RWPE2 (cell line): ENCODE measurements at places on chromosomes 6 and 20.

DNA sequence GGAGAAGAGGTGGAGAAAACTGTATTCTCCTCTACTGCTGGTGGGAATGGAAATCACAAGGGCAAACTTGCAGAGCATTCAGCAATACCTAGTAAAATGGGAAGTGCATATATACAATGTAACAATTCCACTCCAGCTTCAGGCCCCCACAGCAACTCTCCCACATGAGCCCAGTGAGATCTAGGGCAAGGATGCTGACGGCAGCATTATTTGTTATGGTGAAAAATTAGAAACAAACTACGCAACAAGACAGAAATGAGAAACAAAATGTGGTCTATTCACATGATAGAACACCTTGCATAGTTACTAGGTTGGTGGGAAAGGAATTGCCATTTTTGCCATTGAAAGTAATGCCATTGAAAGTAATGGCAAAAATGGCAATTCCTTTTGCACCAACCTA, 98.9 kb upstream of the SRSF6 start:
- no peak for DNase-seq

GRCh38 chr6:7975764-7976146, 65.2 kb upstream of the TXNDC5 start:
- no peak for DNase-seq

- no peak for DNase-seq
Observed at GRCh38 chr20:4018023-4018748, 2.8 kb upstream of the RNF24 start.

GRCh38 chr6:84808491-84809061, 44.2 kb upstream of the TBX18 start:
- DNase-seq: no peak

- DNase-seq: no peak
Observed at GRCh38 chr6:3159805-3160781, 2.7 kb upstream of the TUBB2A start.

DNA sequence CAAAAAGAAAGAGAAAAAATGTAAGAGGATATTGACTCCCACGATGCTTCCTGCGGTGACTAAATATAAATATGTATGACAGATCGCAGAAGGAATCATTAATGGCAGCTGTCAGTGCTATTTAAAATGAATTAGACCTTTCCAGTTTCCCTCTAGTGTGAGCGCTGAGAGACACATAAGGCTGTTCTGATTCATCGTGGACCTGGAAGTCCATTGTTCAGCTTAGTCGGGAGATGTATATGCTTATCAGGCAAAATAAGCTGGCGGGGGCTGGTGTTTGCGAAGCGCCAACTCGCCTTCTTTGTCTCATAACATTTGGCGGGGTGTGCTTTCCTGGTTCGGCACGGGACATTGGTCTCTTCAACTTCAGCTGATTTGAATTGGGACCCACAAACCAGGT, 95.4 kb downstream of the CDH4 start:
- no peak for DNase-seq

DNA sequence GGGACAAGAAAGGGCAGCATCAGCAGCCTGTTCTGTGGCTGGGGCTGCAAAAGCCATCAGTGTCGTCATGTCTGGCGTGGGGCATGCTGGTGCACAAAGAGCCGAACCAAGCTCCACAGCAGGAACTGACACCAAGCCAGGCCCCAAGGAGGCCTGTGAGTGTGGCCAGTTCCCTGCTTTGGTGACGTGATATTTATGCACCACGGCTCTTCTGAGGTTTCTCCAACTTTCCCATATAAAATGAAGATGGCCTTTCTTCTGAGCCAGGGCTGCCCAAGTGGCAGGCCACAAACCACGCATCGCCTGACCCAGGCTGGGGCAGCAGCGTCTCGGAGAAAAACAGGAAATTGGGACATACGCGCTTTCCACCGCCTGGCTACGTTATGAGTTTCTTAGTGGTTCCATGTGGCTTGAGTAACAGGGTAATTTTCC, 109.9 kb downstream of the RIN2 start:
- no peak for DNase-seq

GRCh38 chr20:32288225-32288849, 10.9 kb downstream of the KIF3B start:
- DNase-seq: peak; percentile 41

DNA sequence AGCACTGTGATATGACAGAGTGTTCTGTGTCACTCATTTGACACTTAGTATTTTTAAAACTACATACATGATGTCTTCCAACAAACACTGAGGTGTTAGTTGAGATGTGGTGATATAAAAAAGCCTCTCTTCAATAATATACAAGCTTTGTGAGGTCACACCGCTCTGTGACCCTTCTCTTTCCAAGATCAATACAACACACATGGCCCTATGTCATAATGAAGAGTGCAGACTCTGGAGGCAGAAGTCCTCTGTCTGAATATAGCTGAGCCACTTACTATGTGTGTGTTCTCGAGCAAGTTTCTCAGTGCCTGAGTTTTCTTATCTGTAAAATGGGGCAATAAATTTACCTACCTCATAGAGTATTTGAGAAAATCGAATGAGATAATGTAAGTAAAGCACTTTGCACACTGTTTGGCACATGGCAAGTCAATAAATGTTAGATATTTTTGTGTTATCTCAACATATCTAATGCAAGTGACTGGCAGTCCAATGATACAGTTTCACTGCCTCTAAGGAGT, 499.0 kb upstream of the MARCKS start:
- DNase-seq: no peak

GRCh38 chr6:133906050-133906449, 17.1 kb downstream of the TCF21 start:
- DNase-seq: no peak

GRCh38 chr20:16111852-16112412, 461.3 kb downstream of the KIF16B start:
- no peak for DNase-seq

DNA sequence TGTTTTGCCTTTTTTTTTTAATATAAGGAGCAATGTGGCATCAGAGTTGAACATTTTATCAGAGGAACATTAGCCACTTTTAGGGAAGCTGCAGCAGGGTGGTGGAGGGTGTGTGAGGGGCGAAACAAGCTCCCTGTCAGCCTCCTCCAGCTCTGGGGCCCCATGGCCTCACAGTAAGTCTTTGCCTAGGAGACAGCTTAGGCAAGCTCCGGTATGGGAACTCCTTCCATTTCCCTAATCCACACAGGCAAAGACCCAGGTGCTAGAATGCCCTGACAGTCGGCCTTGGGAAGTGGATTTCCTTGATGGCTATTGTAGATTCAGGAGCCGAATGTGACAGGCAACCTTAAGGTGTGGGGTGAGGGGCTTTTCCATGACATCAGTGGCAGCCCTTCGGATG, 862 bp downstream of the PRND start:
- DNase-seq: no peak

DNA sequence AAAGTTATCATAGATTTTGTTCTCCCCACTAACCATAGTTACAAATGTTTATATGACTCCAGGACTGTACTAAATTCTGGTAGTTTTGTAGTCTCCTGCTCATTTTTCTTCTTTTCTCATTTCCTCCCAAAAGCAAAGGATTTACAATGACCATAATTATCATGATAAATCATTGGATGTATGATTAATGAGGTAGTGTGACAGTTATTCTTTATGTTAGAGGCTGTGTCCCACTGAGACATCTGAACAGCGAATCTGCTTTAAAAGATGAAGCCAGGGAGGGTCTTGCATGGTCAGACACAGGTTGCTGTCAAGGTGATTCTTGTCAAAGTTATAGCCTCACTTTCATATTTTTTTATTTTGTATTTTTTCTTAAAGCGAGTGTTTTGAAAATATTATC, 285.2 kb upstream of the STXBP5 start:
- no peak for DNase-seq

- DNase-seq: no peak
Observed at GRCh38 chr6:35724471-35724870, 12.4 kb upstream of the ARMC12 start.

DNA sequence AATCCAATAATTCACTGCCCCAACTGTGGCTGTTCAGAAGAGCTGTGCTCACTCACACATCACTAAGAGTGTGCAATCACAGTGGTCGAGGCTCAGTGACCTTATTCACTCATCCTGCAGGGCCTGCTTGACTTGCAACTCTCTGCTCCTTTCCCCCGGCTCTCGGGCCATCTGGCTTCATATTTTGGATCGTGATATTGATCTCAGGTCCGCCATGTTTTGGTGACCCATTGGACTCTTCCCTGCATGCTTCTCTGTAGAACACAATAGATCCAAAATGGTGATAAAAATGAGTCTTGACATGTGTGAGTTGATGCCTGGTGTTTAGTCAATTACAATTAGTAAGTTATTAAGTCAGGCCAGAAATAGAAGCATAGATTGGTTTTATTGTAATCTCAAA, 313.9 kb upstream of the SOX4 start:
- DNase-seq: no peak

DNA sequence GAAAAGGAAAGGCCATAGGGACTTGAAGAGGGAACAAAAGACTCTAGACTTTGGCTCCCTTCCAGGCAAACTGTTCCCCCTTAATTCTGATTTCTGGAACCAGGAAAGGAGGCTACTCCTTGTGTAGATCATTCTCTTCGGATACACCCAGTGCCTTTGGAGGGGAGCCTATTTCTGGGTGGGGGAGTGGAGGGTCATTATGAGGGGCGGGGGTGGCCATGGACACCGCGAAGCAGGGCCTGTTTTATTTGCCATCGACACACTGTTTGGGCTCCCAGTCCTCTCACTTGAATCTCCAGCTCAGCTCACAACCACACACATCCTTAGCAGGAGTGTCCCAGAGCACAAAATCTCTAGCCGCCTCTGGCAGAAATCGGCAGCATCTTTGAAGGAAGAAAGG, 132.3 kb downstream of the PXDC1 start:
- DNase-seq: no peak

DNA sequence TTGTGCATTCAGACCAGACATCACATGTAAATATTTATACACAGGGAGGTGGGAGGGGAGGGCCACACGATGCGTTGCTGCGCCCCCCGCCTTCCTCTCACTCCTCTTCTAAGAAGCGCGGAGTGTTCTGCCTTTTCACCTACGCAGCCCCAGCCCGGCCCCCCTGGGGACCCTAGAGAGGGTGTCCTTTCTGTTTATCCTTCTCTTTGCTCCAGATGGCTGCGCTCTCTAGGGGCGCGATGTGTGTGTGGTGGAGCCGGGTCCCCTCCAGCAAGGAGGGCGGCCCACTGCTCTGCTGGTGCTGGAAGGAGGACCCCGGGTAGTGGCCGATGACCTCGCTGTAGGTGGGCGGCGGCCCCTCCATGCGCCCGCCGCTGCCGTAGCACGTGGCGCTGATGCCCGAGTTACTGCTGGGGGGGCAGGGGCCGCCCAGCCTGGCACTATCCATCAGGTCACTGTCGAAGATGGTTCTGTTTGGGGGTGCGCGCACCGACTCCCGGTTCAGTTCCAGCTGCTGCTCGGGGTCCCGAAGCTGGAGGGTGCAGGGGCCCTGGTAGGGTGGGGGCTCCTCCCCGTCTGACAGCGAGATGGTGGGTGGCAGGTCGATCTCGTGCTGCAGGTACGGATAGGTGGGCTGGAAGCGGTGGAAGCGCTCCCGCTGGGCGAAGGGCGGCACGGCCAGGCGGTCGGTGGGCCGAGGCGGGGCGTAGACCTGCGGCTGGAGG, 31.8 kb upstream of the ZBP1 start:
- peak; percentile 84 for DNase-seq

DNA sequence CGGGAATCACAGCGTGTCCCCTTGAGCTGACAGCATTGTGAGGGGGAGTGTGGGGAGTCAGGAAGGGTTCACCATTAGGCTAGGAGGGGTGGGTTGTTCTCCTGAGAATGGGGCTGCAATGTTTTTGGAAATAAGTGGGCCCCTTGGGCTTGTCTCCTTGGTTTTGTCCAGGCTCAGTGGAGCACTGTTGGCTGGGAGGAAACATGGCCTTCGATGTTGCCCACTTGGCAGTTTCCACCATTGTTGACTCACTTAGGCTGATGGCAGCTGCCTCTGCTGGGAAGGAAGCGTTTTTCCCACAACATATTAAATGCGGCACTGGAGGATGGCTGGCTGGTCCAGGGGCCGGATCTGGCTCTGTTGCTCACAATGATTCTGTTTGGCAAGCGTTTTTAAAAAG, 512.1 kb downstream of the QKI start:
- DNase-seq: no peak

DNA sequence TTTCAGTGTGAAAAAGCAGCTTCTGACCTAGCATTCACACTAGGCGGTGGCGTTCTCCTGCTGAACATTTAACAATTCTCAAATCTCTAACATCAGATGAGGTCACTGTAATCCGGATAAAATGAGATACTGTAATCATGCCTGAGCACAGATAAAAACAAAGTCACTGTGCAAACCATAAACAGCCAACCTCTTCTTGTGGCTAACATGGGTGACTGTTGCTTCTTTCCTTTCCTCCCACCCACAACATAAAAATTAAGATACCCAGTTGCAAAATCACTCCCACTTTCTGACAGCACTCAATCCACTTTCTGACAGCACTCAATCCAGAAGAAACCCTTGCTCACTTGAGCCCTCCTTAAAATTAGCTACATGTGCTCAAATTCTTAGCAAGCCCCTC, 11.5 kb upstream of the ALDH8A1 start:
- no peak for DNase-seq
